Stimulated activated CD8-positive, alpha-beta memory T cell treated with anti-CD3 and anti-CD28 coated beads, Interleukin-7, amount 100 ng/mL, for 1 hour (primary cell): ENCODE measurements at places on chromosomes 6 and 20.
A peak's percentile ranks its signal among the peaks of the same experiment; 100 is the strongest.

DNA sequence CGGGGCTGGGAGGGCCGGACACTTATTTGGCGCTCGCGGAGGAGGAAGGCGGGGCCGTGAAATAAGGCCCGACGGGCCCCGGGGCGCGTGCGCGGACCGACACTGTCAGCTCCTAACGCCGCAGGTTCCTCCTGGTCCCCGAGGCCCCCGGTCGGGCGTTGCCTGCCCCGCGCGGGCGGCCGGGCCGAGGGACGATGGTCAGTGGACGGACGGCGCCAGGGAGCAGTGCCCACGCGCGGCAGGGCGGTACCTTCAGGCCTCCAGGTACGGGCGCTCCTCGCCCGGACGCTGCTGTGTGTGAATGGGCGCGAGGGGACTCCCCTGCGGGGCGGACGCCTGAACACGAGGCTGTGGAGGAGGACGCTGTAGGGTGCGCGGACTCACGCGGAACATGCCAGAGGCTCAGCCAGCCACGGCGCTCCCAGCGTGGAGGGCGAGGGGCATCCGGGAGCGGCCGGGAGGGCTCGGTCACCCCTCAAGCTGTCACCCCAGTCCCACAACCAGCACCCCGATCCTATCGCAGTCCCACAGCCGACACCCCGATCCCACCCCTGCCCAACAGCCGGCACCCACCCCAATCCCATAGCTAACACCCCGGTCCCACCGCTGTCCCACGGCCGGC is 339 bp upstream of the GMEB2 start:
- DNase-seq = peak; percentile 90

GRCh38 chr6:66508433-66508832 is 801.4 kb upstream of the EYS start:
- no peak for DNase-seq

GRCh38 chr6:24378473-24379097 is 20.7 kb upstream of the DCDC2 start:
- no peak for DNase-seq

DNA sequence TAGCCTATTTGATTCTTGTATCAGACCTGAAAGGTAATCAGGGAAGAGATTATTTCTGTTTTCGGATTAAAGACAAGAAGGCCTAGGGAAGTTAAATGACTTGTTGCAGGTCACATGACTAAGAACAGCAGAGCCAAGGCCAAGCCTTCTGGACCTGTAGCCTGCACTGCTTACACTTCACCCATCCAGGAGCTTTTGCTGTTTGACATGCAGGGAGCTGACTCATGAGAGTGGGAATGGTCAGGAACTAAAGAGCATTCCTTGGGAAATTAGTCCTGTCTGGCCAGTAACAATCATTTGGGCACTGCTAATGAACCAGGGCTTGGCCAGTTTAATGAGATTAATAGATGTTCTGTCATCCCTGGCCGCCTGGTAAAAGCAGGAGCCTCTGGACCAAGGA is 46.8 kb downstream of the EIF2S2 start:
- no peak for DNase-seq

GRCh38 chr20:41045671-41046070 is 17.0 kb downstream of the TOP1 start:
- DNase-seq = no peak

DNA sequence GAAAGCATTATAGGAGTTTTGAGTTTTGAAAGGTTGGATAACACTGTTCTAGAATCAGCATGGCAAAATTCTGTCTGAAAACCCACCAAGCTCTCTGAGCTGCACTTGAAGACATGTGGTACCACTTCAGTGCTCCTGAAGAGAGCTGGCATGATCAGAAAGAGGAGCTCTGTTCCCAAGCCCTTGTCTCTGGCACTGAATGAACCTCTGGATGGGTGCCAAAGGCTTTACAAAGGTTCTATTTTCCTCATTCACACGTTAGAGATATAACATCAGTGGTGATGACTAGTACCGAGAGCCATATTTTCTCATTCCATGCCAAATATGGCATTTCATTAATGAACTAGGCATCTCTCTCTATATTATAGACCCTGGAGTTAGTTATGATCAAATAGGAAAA is 301.8 kb upstream of the ID4 start:
- DNase-seq = no peak

DNA sequence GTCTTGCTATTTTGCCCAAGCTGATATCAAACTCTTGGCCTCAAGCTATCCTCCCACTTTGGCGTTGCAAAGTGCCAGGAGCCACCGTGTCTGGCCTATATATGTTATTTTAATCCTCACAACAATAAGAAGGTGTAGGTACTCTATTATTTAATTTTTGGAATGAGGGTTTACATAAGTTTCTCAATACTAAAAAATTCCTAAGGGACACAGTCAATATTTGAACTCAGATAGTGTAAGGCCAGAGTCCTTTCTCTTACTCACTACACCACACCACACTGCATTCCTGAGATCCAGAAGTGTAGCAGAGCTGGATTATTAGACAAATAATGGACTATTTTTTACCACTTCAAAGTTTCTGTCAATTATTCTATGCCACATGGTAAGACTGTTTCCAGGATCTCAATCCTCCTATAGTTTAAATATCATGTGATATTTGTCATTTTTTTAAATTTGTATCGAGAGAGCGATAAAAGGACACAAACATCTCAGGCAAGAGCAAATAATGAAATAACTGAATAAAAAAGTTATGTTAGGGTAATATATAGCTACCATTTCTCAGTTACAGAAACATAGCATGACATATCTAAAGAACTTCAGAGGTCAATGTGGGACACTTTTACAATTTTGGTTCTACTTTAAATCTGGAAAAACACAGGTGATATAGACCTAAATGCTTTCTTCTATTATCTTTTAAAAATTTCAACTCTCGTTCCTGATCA is 162.2 kb upstream of the THEMIS start:
- DNase-seq = no peak

GRCh38 chr20:9352739-9353138 is 161.7 kb upstream of the LAMP5 start:
- no peak for DNase-seq

- DNase-seq = no peak
Measured at GRCh38 chr6:21001736-21002135, 467.5 kb downstream of the CDKAL1 start.

- DNase-seq = no peak
Measured at GRCh38 chr6:379410-380181, 12.0 kb upstream of the IRF4 start.

- DNase-seq = no peak
Measured at GRCh38 chr6:28429781-28430180, 13.5 kb downstream of the ZSCAN23 start.

DNA sequence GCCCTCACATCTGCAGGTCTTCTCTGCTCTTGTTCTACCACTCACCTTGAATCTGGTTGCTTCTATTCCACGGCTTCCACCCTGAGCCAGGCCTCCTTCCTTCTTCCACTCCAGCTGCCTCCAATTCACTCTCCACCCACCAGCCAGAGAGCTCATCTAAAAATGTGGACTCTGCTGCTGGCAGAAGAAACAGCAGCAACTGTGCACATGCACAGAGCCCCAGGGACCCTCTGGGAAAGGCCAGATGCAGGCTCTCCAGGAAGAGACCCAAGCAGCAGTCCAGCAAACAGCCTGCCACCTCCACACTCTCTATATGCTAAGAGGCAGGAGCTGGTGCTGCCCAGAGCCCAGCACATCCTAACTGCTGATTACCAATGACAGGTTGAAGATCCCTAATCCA is 162.6 kb upstream of the TOP1 start:
- DNase-seq = no peak

- DNase-seq = no peak
Measured at GRCh38 chr6:111552241-111552744, 53.4 kb downstream of the TRAF3IP2 start.

DNA sequence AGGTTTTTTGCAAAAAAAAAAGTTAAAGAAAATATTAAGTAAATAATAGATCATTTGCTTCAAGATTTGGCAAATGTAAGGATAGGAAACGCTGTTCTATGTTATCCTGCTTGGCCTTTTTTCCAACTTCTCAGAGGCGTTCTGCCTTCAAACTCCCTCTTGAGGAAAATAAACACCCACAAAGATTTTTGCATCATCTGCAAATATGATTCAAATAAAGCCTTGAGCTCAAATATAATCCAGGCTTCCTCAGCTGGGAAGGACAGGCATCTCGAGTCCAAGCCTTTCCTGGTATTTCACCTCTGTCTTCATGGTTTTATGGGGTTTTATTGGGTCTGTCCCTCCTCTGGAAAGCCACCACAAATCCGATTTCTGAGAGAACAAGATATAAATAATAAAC is 67.7 kb upstream of the PTPN1 start:
- DNase-seq = no peak

DNA sequence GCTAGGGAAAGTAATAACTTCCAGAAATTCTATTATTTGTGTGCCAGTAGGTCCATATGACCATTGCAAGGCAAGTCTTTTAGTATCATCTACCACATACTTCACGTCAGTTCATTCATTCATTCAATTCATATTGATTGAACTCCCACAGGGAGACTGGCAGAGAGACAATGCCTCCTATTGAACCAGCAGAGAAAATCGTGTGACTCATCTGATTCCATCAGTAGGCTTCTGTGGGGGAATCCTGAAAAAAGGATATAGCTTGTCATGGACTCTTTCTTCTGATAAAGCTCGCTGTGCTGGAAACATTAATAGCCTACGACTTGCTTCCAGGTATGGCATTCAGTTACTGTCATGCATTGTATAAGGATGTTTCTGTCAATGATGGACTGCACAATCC is 45.3 kb upstream of the CNR1 start:
- no peak for DNase-seq

GRCh38 chr6:4364172-4364571 is 228.8 kb upstream of the ECI2 start:
- no peak for DNase-seq

DNA sequence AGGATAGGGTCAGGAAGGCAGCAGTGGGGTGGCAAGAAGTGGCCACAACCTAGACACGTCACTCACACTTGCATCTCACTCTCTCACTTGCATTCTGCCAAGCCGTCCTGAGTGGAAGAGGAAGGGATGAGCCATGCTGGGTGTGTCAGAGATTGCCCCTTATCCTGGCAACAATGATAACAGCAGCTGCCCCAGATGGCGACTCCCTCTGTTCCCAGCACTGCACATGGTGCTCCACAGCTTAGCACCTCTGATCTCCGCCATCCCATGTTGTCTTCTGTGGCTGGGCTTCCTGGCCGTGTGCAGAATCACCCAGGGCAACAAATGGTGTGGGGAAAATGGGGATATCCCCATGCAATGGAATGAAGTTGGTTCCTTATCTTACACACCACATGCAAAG is 11.1 kb downstream of the KCNB1 start:
- DNase-seq = no peak

DNA sequence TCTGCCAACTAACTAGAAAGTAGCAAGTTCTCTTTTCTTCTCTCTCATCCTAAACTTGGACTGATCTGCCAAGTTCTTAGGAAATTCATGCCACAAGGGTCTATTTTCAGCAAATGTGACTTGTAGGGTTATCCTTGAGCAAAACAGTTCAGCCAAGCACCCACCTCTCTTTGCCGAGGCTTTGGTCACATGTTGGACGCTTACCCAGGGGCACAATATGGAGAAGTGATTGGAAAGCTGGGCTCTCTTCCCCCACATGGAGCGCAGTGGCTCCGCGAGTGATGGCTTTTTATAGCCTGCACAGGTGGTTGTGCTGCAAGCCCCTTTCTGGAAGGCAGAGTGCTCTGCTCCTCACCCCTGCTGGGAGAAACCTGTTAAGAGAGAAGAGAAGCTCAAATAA is 47.7 kb upstream of the FNDC1 start:
- DNase-seq = no peak

- DNase-seq = no peak
Measured at GRCh38 chr6:32945108-32945760, 4.4 kb upstream of the HLA-DMB start.

DNA sequence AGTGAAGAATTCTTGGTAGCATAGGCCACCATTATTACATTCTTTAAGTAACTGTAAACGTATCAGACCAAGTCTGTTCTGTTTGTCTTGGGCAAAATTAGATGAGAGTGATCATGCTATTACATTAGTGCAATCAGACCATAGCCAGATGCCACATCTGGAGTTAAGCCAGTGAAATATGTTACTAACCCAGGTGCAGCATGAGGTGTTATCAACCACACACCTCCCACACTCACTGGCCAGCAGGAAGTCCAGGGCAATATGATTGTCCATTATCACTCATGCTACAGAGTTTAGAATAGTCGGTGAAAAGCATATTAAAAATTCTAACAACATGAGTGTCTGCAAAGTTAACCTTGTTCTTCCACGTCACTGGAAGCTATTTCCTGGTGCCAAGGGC is 174.7 kb upstream of the PROKR2 start:
- no peak for DNase-seq

GRCh38 chr20:8309634-8310033 is 177.6 kb downstream of the PLCB1 start:
- no peak for DNase-seq

GRCh38 chr6:113847447-113847846 is 9.7 kb upstream of the MARCKS start:
- DNase-seq = no peak

DNA sequence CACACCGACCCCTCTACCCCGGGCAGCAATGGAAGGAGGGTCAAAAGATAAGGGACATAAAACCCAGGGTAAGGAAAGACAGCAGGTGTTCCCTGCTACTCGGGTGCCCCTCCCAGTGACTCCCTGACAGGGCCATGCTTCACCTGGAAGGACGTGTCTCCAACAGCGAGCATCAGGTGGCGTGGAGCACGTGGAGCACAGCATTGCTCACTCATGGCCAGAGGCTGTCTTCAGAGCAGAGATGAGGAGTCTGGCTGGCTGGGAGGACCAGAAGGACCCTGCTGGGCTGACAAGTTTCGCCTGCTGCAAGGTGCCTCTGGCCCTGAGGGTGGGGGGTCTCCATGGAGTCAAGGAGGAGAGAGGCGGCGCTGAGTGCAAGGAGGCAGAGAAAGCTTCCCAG is 15.3 kb upstream of the CDH22 start:
- DNase-seq = no peak

DNA sequence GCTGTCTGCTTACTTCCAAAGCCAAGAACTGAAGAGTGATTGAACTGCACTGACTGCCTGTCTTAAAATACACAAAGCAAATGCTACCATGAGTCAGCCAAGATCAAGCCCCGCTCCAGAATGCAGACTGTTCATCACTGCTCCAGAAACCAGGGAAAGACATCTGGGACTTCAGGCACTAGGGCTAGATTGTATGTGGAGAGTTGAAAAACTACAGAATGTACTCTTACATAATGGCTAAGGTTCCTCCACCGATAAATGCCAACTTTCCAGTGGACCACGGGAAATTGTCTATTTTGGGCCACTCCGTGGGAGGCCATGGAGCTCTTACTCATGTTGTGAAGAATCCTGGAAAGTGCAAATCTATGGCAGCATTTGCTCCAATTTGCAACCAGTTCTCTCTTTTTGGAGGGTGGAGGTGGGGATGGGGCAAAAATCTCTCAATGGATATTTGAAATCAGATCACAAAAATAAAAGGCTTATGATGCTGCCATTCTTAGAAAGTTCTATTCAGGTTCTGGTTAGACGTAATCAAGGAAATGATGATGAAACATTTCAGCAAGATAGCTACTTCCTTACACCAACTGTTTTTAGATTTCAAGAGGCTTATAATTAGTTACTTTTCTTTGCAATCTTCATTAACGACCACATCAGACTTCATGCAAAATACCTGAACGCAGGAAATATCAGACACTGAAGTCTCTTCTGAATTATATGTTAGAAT is 11.8 kb upstream of the CAP2 start:
- DNase-seq = no peak

GRCh38 chr6:111339294-111339693 is 143.7 kb downstream of the REV3L start:
- no peak for DNase-seq
